ENCODE measurements at places on chromosomes 6 and 20. TPM values are rescaled to one million over a fixed set of nuclear protein-coding genes. Genes with fewer than 3 reads are reported as not detected.

CCDC170 gene
- not detected for total RNA-seq

DNA sequence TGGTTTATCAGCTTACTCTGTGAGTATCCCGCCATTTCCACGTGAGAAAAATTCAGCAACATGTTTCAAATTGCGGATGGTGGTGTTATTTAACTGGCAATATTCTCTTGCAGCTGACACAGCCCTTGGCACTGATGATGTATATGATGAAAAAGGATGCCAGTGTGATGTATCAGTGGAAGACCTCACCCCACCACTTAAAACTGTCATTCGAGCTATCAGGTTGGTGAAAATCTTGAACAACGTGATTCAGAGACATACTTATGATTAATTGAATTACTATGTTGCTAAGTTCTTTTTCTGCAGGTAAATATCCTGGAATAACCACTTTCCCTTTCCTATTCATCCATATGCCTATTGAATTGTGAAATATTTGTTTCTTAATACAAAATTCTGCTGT is 55.7 kb downstream of the KHDC1L start:
- DNase-seq: no peak

DNA sequence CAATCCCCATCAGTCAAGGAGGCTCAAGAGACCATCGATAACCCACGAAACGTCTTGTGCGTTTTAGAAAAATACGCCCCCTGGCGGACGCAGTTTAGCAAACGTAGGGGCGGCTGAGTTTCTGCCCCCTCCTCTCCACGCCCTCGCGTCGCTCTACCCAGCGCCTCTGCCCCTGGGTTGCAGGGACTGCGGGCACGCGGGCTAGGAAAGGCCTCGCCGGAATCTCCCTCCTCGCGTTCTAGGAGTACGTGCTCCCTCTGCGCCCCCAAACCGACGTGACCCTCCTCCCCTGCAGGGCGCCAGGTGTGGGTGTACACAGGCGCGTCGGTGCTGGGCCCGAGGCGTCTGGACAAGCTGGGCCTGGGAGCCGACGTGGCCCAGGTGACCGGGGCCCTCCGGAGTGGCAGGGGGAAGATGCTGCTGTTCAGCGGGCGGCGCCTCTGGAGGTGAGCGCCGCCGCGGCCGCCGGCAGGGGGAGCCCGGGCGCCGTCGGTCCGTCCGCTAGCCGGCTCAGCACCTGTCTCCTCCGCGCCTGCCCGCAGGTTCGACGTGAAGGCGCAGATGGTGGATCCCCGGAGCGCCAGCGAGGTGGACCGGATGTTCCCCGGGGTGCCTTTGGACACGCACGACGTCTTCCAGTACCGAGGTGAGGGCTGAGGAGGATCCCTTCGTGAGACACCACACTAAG is 5.3 kb downstream of the MMP9 start:
- peak; percentile 59 for DNase-seq

AVP gene
- 0.56 TPM for total RNA-seq

FAXC gene
- not detected for total RNA-seq

- no peak for DNase-seq
These were observed 1.7 kb upstream of the TCP11 start for GRCh38 chr6:35142588-35143569.

KHDRBS2 gene
- total RNA-seq: not detected

GRCh38 chr6:166152660-166153059 is 15.0 kb downstream of the TBXT start:
- DNase-seq: no peak

POLH gene
- 4.4 TPM for total RNA-seq

- no peak for DNase-seq
These were observed 32.0 kb downstream of the HLA-C start for GRCh38 chr6:31239854-31240253.

DNA sequence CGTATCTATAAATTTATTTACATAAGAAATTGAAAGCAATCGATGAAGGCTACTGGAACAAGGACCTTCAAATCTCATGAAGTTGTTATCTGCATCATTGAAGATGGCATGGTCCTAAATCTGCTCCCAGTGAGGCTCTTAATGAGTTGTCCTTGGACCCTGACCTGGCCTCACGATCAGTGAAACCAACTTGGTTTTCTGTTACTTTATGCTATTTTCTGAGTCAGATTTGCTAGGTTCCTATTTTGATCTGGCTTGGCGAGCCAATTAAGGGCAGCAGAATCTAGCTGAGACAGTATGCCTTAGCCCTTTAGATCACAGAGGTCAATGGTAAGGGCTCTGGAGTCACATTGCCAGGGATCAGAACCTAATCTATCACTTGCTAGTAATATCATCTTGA is 30.1 kb upstream of the NOX3 start:
- no peak for DNase-seq

GRCh38 chr6:30156262-30156599 is 4.8 kb downstream of the TRIM10 start:
- DNase-seq: no peak

- DNase-seq: no peak
These were observed 12.1 kb downstream of the LGSN start for GRCh38 chr6:63307581-63308246.

GRCh38 chr6:115838763-115839401 is 221.8 kb downstream of the FRK start:
- no peak for DNase-seq

- no peak for DNase-seq
These were observed 17.5 kb downstream of the FRMD1 start for GRCh38 chr6:168061269-168062210.

- no peak for DNase-seq
These were observed 327.0 kb downstream of the C6orf118 start for GRCh38 chr6:164982389-164982788.

- DNase-seq: no peak
These were observed 8.0 kb upstream of the STX7 start for GRCh38 chr6:132520953-132521352.

DNA sequence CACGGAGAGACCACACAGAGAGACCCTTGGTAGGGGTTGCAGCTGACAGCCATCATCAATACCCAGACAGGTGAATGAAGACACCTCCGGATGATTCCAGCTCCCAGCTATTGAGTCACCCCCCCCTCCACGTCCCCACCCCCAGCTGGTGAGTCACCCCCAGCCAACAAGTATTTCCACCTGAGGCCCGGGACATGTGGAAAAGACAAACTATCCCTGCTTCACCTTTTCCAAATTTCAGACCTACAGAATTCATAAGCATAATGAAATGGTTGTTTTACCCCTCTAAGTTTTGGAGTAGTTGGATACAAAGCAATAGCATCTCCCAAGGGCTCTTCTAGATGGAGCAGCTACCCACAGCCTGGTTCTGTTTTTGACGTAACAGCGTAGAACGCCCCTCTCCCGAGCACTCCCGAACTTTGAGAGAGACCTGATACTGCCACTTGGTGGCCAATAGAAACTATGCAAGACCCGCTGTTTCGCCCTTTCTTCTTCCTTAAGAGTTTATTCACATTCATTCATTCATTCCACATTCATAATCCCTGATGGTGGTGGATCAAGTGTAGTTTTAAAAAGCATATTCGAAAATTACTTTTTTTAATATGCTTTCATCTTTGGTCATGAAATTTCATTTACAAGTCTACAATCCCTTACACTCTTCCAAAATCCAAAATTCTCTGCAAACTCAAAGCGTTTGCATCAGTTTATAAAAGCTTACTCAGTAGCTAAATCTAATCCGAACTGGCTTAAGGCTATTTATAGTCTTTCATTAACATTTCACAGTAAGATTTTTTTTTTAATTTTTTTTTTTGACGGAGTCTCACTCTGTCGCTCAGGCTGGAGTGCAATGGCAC is 15.1 kb upstream of the PPP1R16B start:
- peak; percentile 41 for DNase-seq

DNA sequence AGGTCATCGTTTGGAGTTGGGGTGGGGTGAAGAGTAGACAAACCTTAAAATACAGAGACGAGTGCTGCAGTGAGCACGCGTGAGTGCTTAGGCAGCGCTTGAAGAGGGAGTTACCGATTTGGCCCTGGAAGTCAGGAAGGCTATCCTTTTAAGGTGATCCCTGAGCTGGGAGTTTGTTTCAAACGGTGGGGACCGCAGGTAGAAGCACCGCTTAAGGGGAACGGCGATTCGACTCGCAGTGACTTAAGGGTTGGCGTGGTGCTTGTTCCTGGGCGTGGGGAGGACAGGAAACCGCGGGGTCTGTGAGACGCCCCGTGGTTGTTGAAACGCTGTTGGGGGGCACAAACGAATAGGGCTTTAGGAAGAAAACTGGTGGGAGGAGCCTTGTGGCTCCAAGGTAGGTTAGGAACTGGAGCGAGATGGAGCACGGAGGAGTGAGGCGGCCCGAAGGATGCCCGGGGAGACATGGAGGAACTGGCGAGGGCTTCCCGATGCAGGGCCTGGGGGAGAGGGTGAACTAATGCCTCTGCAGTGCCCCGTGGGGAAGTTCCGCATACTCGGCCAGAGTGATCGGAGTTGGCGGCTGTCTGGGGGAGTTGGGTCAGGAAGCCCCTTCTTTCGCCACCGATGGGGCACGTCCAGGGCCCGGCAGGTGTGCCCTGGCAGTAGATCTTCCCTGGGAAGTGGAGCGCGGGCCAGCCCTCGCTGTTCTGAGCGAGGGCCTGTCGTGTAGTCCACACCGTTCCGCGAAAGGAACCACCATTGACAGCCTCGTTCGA is 1.3 kb upstream of the CDYL start:
- peak; percentile 7 for DNase-seq

- DNase-seq: no peak
These were observed 1304.6 kb downstream of the EPHA7 start for GRCh38 chr6:92114797-92115196.

HNF4A gene
- total RNA-seq: not detected

Measured in CD4-positive, alpha-beta T cell (primary cell).